ENCODE measurements at places on chromosomes 6 and 20.

DNA sequence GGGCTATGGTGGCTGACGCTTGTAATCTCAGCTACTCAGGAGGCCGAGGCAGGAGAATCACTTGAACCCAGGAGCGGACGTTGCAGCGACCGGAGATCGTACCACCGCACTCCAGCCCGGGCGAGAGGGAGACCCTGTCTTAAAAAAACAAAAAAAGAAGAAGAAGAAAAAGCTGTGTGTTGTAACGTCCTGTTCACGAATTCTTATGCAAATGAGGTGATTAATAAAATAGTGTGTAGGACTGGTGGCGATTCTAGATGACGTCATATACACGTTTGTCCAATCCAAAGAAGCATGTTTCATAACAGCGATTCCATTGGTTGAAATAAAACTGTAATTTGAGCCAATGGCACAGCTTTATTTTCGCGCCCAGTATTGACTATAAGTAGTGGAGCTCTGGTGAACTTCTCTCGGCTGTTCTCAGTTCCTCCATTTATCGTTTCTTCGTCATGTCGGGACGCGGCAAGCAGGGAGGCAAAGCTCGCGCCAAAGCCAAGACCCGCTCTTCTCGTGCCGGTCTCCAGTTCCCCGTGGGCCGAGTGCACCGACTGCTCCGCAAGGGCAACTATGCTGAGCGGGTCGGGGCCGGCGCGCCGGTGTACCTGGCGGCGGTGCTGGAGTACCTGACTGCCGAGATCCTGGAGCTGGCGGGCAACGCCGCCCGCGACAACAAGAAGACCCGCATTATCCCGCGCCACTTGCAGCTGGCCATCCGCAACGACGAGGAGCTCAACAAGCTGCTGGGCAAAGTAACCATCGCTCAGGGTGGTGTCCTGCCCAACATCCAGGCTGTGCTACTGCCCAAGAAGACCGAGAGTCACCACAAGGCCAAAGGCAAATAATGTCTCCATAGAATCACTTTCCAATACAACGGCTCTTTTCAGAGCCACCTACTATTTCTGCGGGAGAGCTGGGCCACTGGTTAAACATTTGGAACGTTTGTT, 47.0 kb downstream of the OR2B2 start:
- DNase-seq = no peak

DNA sequence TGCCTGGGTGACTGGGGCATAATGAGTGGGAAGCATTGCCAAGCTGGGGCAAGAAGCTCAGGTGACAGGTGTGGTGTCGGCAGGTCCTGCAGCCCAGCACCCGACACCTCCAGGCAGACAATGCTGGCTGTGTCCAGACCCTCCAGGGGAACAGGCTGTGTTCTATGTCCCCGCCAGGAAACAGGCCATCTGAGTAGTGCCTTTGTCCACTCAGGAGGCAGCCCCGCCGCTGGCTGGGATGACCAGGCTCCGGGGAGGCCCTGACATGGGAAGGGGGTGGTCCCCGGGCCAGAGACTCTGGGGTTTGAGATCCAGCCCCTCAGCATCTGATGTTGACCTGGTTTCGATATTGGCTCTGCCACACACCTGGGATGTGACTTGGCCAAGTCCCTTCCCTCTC, 28.4 kb downstream of the SNPH start:
- no peak for DNase-seq

DNA sequence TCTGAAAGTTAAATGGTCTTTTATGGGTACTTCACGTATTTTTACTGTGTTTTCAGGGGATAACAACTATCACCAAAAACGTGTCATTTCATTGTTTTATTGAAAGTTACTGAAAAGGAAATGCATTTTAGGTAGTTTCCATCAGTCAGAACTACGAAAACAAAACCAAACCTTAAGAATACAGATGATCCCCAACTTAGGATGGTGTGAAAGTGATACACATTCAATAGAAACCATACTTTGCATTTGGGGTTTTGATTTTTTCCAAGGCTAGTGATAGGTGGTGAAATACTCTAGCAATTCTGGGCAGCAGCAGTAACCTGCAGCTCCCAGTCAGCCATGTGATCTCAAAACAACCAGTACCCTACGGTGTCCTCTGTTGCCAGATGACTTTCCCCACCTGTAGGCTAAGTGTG, 25.9 kb upstream of the EFHC1 start:
- DNase-seq = no peak

DNA sequence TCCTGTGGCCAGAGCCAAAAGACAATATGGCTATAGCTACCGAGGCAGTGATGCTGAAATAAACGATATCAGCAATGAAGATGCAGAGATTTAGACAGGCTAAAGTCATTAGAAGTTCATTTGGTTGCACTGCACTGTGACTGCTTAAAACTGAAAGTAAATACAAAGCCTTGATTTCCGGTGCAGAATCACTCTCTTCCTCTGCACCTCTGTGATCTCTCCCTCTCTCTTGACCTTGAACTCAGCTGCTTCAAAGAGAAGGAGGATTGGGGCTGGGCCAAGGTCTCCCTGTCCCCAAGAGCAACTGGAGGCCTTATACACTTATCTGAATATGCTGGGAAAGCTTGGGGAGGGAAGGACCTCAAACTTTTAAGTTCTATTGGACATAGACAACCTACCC, 34.6 kb upstream of the SPACA1 start:
- no peak for DNase-seq

GRCh38 chr6:19848465-19849029, 11.4 kb downstream of the ID4 start:
- DNase-seq = no peak

GRCh38 chr6:36131511-36132245, 1.4 kb downstream of the MAPK13 start:
- no peak for DNase-seq

DNA sequence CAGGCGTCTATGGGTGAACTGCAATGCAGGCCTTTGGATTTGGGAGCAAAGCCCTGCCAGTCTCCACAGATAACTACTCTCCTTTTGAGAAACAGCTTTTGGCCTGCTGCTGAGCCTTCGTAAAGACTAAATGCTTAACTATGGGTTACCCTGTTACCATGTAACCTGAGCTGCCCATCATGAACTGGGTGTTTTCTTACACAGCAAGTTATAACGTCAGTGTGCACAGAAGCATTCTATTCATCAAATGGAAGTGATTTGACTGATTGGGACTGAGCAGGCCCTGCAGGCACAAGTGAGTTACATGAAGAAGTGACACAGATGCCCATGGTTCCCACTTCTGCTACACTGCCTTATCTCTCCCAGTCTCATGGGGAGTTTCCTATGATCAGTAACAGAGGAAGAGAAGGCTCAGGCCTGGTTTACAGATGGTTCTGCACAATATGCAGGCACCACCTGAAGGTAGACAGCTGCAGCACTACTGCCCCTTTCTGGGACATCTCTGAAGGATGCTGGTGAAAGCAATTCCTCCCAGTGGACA, 319.1 kb downstream of the CD83 start:
- DNase-seq = no peak

- no peak for DNase-seq
Measured at GRCh38 chr20:54174457-54175175, 830 bp upstream of the CYP24A1 start.

- no peak for DNase-seq
Measured at GRCh38 chr6:101936516-101936915, 543.0 kb downstream of the GRIK2 start.

- no peak for DNase-seq
Measured at GRCh38 chr6:108650781-108651180, 90.1 kb downstream of the FOXO3 start.

DNA sequence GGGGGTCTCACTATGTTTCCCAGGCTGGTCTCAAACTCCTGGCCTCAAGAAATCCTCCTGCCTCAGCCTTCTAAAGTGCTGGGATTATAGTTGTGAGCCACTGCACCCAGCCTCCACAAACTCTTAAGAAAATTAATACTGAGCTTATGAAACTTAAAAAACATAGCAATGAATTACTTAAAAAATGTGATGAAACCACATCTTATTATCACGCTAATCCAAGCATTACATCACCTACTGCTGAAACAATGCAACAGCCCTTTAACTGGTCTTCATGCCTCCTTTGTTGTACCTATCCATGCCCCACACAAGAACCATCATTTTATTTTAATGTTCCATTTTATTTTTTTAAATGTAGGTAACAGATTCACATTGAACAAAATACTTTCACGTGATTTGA, 24.9 kb downstream of the SESN1 start:
- no peak for DNase-seq

GRCh38 chr6:166952567-166953486, 3.5 kb downstream of the RNASET2 start:
- no peak for DNase-seq

DNA sequence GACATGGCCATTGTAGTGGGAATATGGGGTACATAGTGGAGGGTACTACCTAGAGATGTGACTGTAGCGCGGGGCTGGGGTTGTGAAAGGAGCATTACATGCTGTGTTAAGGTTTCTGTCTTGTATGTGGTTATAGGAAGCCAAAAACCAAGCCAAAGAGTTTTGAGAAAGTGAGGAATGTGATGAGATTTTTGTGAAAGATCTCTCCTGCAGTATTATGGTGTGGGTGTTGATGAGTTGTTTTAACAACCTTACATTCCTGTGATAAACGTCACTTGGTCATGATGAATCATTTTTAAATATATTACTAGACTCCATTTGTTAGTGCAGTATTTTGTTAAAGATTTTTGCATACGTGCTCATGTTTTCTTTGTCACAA, 48.9 kb downstream of the ZFAND3 start:
- no peak for DNase-seq

DNA sequence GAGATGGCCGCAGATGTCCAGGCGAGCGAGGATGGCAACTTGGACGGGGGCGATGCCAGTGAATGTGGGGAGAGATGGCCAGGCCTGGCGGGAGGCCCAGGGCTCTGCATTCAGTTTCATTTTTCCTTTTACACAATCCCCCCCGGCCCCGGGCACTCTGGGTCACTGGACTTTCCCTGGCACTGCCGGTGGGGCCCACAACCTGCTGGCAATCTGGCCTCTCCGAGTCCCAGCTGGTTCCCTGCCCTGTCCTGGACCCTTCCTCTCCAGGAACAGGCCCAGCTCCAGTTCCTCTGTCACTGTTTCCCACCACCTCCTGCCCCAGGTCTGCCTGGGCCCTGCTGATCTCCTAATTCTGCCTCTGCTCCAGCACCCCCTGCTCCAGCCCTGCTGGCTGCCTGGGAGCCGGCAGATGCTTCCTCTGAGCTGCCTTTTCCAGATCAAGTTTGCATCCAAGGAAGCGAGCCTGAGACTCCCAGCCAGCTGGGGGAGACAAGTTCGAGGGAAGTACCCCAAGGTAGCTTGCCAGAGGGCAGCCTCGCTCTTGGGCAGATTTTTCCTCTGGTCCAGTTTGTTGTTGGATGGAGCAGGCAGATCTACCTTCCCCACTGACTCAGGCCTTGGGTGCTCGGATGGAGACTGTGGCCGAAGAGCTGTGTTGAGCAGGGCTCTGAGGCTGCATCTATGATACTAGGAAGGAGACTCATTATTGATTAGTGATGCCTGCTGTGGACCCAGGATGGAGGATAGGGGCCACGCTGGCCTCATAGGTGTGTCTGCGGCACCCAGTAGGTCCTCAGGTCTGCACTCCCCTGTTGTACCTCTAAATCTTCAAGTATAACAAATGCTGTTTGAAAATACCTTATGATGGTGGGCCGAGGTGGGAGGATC, 83.2 kb downstream of the CEBPB start:
- DNase-seq = no peak

GRCh38 chr20:55582498-55582897, 422.8 kb downstream of the CBLN4 start:
- no peak for DNase-seq

DNA sequence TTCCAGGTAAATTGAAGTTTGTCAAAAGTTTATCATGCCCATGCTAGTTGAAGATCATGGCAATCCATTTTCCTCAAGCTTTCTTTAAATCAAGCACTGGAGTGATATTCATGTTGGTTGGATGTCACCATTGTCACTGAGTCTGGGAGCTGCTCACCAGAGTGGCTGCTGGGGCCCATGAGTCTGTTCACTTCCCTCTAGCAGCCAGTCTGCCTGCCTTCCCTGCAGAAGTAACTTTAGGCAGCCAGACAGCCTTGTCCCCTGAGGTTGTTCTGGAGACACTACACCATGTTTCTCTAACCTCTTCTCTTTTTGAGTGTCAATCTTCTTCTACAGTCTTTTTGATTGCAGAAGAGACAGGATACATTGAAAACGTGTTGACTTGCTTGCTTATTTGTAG, 5.5 kb downstream of the SIRT5 start:
- no peak for DNase-seq

DNA sequence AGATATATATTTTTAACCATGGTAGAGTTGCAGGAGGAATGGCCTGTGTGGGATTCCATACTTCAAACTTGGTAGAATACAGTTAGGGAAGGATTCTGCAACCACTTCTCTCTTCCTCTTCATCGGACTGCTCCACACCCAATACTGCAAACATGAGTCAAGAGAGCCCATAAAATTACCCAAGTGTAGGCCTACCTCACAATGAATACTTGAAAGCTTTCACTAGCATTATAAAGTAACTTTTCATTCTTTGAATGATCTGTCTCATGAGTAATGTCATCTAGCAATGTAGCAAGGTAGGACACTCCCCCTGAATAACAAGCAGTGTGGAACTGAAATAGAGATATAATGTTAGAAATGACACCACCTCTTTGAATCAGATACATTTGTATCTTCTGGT, 79.4 kb downstream of the FOXC1 start:
- DNase-seq = no peak

- no peak for DNase-seq
Measured at GRCh38 chr20:19338960-19339359, 126.5 kb downstream of the SLC24A3 start.

DNA sequence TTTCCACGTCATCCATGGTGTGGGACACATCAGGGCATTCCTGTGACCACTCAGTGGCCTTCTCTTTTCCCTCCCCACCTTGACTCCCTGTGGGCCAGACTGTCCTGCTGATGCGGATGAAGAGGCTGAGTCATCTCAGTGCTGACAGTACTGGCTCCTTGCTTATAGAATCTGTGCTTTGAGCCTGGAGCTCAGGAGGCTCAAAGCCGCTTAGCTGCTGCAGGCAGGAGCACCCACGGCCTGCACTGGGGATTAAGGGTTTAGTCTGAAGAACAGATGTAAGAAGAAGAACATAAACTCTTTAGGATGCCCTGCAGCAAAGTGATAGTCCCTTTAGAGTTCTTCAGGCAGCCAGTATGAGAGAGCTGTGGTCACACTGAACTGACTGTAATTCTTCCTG, 642.0 kb upstream of the CHD6 start:
- DNase-seq = no peak

DNA sequence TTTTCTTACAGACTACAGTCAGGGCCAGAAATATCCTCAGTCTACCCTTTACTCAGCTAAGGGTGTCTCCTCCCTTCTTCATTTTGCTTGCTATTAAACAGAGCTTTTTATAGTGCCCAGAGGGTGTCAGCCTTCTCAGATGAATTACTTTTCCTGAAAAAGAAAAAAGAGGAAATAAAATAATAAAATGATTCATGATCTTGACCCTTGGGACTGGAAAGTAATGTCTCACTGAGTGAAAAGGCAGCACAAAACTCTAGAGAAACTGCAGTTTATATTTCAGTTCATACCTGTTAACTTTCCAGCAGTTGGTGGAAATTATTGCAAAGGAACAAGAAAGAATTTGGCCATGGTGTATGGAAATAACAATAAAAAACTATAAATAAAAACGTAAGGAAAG, 170.6 kb downstream of the IBTK start:
- DNase-seq = no peak

- DNase-seq = no peak
Measured at GRCh38 chr6:146542881-146543210, 787 bp upstream of the RAB32 start.

Data from hypothalamus (tissue), 51 donors.